ENCODE measurements at places on chromosomes 1 and 21. TPM values are rescaled to one million over a fixed set of nuclear protein-coding genes. Genes with fewer than 3 reads are reported as not detected.

DNA sequence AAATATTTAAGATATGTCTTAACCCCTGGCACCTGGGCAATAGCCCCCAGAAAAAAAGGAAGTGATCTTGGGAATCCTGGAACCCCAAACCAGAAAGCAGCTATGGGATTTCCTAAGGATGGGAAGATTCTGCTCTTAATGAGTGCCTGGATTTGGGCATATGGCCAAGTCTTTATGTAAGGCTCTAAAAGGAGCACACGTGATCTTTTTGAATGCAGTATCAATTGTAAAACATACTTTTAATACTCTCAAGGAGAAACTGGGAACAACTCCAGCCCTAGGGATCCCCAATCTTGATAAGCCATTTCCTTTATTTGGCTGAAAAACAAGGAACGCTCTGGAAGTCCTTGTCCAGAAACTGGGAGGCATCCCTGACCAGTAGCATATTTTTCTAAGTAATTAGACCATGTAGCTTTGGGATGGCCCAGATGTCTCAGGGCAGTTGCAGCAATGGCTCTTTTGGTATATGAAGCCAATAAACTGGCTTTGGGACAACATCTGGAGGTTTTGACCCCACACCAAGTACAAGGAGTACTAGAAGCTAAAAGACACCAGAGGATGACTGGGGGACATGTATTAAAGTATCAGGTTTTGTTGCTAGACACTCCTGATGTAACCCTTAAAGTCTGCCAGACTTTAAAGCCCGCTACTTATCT is 80.9 kb upstream of the KIAA0040 start:
- no peaks in the 10 kb centered on the region for H3K36me3 ChIP-seq
- no peak overlapping the region for H3K4me3 ChIP-seq
- no peak for DNase-seq
- H3K4me1 ChIP-seq: peaks cover 4% of the 10 kb centered on the region

GRCh38 chr1:229365569-229365968 is 22.7 kb upstream of the CCSAP start:
- no peaks in the 10 kb centered on the region for H3K36me3 ChIP-seq
- peaks cover 24% of the 10 kb centered on the region for H3K27me3 ChIP-seq
- H3K4me3 ChIP-seq: no peak overlapping the region
- H3K27ac ChIP-seq: no peak overlapping the region
- DNase-seq: no peak
- H3K4me1 ChIP-seq: no peaks in the 10 kb centered on the region

The TBX15 gene
- not detected for total RNA-seq

DNA sequence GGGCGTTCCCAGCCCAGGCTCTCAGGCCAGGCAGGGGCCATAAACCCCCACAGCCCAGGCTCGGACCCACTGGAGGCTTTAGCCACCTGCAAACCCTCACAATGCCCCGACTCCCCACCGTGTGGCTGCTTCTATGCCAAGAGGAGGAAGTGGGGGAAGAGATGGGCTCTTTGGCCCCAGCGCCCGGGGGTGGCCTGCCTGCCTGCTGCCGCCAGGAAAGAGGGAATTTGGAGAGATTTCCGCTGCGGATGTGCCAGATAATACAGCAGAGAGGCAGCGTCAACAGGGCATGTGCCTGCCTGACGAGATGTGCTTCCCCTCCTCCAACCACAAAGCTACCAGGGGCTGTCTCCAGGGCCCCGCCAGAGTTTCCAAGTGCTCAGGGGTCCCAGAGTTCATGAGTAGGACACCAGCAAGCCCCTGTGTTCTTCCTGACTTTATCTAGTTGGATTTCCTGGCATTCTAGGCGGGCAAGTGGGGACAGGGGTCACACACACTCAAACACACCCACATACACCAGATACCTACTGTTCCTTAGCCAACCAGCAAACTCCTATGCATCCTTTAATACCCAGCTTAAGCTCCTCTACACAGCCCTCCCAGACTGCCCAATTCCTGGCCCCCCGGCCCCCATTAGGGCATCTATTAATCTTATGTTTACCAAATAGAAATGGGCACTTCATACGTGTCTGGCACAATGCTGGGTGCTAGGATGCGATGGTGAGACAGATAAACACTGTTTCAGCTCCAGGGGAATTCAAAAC is 14.1 kb downstream of the EPHA2 start:
- H3K27me3 ChIP-seq: peaks cover 10% of the 10 kb centered on the region
- H3K36me3 ChIP-seq: no peaks in the 10 kb centered on the region
- no peak for DNase-seq

The LCE6A gene
- not detected for total RNA-seq

DNA sequence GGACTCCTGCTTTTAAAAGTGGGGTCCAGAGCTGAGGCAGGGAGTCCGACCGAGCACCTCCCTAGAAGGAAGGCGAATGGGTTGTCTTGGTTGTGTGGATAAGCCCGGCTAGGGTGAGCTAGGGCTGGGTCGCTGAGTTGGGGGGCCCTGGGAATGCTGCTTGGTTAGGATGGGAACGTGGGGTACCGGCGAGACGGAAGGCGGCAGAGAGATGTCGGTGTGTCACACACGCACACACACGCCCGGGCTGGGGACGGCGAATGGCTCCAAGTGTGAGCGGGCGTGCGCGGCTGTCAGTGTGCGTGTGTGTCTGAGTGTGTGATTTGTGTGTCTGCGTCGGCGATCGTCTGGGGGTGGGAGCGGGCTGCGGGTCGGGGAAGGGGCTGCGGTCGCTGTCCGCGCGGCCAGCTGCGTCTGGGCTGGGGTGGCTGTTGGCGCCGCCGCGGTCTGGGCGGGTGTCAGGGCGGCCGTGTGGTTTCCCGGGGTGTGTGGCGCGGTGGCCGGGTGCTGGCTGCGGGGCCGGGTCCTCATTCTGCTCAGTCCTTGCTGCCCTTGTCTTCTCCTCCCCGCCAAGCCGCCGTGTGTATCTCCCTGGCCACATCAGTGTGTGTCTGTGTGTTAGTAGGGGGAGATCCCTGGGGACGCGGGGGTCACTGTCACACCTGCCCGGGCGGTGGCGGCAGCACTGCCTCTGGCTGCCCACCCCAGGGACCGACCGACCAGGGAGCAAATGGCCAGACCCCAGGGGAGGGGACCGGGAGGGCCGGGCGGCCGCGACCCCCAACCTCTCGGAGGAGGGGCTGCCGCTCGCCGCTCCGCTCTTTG is 1.1 kb downstream of the EFNA3 start:
- H3K36me3 ChIP-seq: peaks cover 3% of the 10 kb centered on the region
- no peak for DNase-seq
- H3K27me3 ChIP-seq: peaks cover 43% of the 10 kb centered on the region
- H3K4me3 ChIP-seq: peak overlapping the region; percentile 59
- peak overlapping the region; percentile 56 for H3K27ac ChIP-seq

GRCh38 chr1:205927676-205928075 is 15.6 kb downstream of the SLC26A9 start:
- H3K27ac ChIP-seq: no peak overlapping the region
- no peaks in the 10 kb centered on the region for H3K36me3 ChIP-seq
- DNase-seq: no peak
- H3K4me3 ChIP-seq: no peak overlapping the region

DNA sequence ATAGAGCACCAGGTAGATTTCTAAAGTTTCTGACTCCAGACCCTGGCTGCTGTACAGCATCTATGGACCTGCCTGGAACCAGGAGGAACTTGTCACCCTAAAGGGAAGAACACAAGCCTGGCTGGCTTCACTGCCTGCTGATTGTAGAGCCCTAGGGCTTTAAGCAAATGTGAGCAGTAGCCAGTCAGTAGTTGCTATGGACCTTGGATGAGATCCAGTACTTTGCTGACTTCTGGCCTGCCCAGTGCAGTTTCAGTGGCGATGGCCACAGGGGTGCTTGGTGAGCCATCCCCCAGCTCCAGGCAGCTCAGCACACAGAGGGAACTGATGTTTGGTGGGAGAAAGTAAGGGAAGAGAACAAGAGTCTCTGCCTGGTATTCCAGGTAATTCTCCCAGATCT is 68.4 kb downstream of the ATP6V1G3 start:
- H3K27me3 ChIP-seq: peaks cover 2% of the 10 kb centered on the region
- no peak overlapping the region for H3K27ac ChIP-seq
- H3K36me3 ChIP-seq: peaks cover 2% of the 10 kb centered on the region
- H3K4me1 ChIP-seq: no peaks in the 10 kb centered on the region

- H3K4me1 ChIP-seq: peaks cover 20% of the 10 kb centered on the region
- H3K27me3 ChIP-seq: peaks cover 18% of the 10 kb centered on the region
- H3K36me3 ChIP-seq: no peaks in the 10 kb centered on the region
- H3K27ac ChIP-seq: no peak overlapping the region
Measured at GRCh38 chr1:51170342-51170741, 65.7 kb upstream of the RNF11 start.

GRCh38 chr1:172429331-172430127 is 9.0 kb downstream of the C1orf105 start:
- no peak overlapping the region for H3K4me3 ChIP-seq
- peaks cover 35% of the 10 kb centered on the region for H3K4me1 ChIP-seq
- H3K27ac ChIP-seq: no peak overlapping the region
- DNase-seq: peak; percentile 71

The PIK3R3 gene
- total RNA-seq: 5.4 TPM

- no peak overlapping the region for H3K27ac ChIP-seq
- DNase-seq: no peak
- H3K4me1 ChIP-seq: no peaks in the 10 kb centered on the region
- no peaks in the 10 kb centered on the region for H3K27me3 ChIP-seq
- H3K4me3 ChIP-seq: no peak overlapping the region
Measured at GRCh38 chr1:187338762-187339412, 510.1 kb downstream of the PLA2G4A start.

The BNIPL gene
- 1.8 TPM for total RNA-seq

The PLPPR5 gene
- total RNA-seq: not detected

The DNM3 gene
- 1.5 TPM for total RNA-seq

- no peaks in the 10 kb centered on the region for H3K4me1 ChIP-seq
- no peak overlapping the region for H3K27ac ChIP-seq
- no peaks in the 10 kb centered on the region for H3K27me3 ChIP-seq
- H3K4me3 ChIP-seq: no peak overlapping the region
- H3K36me3 ChIP-seq: no peaks in the 10 kb centered on the region
- DNase-seq: no peak
Measured at GRCh38 chr1:75589637-75590036, 21.3 kb downstream of the SLC44A5 start.

DNA sequence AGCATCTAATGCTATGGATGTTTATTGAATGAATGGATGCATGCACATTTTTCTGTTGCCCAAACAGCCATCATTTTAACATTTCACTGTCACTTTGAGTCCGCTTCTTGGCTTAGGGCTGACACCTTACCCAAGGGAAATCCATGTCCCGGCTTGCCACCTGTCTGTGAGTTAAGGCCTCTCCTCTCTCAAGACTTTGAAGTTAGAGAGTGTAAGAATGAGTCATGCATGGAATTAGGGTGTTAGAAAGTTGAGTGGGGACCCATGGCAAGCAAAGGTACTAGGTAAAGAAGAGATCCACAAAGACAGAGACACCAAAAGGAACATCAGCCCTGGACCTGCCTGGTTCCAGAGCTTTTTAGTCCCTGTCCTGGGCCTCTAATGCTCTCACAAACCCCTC is 35.1 kb downstream of the ATP1A1 start:
- H3K27ac ChIP-seq: no peak overlapping the region
- DNase-seq: no peak
- peaks cover 48% of the 10 kb centered on the region for H3K36me3 ChIP-seq

- H3K4me3 ChIP-seq: no peak overlapping the region
- H3K4me1 ChIP-seq: peaks cover 55% of the 10 kb centered on the region
- H3K27ac ChIP-seq: peak overlapping the region; percentile 6
- no peaks in the 10 kb centered on the region for H3K36me3 ChIP-seq
Measured at GRCh38 chr1:156836041-156836654, 19.5 kb upstream of the SH2D2A start.

DNA sequence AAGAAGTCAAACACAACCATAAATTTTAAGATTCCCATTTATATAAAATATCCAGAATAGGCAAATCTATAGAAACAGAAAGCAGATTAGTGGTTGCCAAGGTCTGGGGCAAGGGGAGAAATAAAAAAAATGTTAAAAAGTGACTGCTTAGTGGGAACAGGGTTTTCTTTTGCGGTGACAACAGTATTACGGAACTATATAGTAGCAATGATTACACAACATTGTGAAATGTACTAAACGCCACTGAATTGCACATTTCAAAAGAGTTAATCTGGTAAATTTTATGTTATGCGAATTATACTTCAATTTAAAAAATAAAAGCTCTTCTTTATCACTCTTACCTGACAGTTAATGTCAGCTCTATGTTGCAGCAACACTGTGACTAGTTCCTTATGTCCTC is 105.2 kb downstream of the ACBD6 start:
- no peak for DNase-seq
- H3K4me1 ChIP-seq: no peaks in the 10 kb centered on the region
- H3K4me3 ChIP-seq: no peak overlapping the region
- H3K27me3 ChIP-seq: no peaks in the 10 kb centered on the region
- H3K27ac ChIP-seq: no peak overlapping the region

DNA sequence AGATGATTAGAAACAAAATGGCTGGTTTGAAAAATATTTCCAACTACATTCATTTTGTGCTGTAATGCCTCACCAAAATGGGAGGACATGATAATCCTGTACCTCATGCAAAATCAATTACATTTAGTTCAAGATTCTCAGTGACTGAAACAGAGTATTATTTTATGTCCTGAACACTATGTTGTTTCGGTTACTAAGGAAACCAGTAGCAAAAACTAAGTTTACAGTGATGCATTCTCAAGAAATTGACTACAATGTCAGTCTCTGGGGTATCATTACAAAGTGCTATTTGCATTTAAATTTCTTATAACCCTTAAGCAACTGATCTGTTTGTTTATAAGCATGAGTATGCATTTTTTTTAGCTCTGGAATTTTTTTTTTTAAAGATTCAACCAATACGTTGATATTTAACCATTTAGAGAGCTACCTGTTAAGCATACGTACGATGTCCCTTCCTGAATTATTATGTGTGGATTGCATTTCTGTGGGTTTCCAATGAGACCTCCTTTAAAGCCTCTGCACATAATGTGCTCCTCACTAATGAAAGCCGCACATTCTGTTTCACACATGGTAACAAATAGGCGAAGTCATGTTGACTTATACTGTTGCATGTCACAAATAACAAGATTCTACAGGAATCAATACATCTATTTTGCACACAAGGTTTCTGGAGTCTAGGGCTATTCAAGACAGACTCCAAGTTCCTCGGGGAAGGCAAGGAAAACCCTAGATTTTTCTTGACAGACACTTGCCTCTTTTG is 1035.7 kb downstream of the ADGRL2 start:
- no peak overlapping the region for H3K27ac ChIP-seq

DNA sequence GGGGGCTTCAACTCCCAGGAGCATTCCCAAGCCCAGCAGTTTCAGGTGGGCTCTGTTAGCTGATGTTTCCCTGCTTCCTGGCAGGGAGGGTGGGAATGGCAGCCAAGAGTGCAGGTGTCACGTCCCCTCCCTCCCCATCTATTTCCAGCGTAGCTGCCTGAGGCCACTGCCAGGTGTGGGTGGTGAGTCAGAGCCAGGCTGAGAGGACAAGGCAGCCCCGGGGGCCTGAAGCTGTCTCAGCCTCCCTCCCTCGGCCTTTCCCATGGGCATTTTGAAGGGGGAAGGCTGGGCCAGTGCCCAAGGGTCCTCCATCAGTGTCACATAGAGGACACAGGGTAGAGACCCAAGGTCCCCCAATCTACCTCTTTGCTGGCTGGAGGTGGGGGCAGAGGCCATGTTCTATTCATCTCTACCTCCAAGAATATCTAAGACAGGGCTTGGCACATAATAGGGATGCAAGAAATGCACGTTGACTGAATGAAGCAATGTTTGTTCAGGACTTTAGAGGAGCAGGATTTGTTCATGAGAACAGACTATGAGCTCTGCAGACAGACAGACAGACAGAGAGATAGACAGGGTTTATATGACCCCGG is 34.4 kb upstream of the ID3 start:
- H3K4me3 ChIP-seq: no peak overlapping the region
- no peaks in the 10 kb centered on the region for H3K27me3 ChIP-seq
- H3K36me3 ChIP-seq: no peaks in the 10 kb centered on the region

GRCh38 chr21:42695697-42696380 is 42.4 kb downstream of the PDE9A start:
- no peaks in the 10 kb centered on the region for H3K4me1 ChIP-seq
- DNase-seq: no peak
- no peaks in the 10 kb centered on the region for H3K36me3 ChIP-seq

All from activated CD8-positive, alpha-beta T cell treated with anti-CD3 and anti-CD28 coated beads, Interleukin-2, amount 10 ng/mL, durations not matched to agents 7 days and 5 days (primary cell).